H1 (cell line): ENCODE measurements at places on chromosomes 5 and 9. TPM values are rescaled to one million over a fixed set of nuclear protein-coding genes. Genes with fewer than 3 reads are reported as not detected.

The TRPM3 gene
- total RNA-seq, result 9.7 and 10.9 TPM in 2 replicates

GRCh38 chr9:126504086-126504976, 109.4 kb upstream of the LMX1B start:
- DNase-seq, result no peak

GRCh38 chr5:112915831-112916230, 6.2 kb downstream of the REEP5 start:
- DNase-seq, result no peak

DNA sequence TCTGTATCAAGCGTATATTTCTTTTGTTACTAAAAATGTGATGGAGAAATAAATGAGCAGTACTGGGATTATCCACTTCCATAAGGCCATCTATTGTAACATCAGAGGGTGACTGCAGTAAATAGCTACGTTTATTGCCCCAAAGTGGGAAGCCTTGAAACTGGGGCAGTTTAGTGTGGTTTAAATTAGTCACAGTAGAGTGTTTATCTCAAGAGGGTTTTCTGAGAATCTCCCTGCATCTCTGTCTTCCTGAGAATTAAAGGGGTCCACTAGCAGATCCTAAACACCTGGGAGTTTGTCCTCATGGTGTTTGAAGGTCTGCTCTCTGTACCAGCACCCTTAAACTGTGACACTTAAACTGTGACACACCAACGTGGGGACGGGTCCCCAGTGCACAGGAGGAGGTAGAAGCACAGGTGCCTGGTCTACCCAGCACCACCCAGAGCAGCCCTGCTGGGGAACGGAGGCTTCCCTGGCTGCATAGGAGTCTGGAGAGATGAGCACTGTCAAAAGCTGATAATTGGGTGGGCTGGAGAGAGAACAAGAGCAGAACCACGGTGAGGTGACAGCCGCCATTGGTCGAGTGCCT, 25.2 kb downstream of the PRRC2B start:
- no peak for DNase-seq

DNA sequence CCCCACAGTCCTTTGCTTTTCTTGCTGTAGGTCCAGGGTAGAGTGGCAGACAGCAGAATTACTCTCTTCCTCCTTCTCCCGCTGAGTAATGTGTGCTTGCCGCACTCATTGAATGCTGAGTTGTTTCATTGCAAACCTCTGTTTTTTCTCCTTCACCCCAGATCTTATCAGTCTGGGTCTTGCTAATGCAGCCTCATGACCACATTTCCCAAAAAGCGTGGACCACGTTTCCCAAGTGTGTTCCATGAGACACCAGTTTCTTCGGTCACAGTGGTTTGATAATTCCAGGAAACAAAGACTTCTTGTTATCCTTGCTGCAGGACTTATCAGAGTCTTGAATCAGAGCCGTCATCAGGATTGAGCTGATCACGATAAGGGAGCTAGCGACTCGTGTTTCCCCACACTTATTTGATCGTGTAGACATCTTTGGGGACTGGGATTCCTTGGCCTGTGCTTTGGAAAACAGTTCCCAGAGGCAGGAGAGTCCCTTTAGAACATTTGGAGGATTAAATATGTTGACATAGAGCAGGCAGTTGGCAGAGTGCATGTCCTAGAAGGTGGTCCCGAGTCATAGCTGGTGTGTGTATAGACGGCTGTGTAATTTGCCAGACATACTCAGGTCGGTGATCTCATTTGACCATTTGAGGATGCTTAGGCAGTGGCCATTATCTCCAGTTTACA, 4.4 kb downstream of the LRRC8A start:
- no peak for DNase-seq

DNA sequence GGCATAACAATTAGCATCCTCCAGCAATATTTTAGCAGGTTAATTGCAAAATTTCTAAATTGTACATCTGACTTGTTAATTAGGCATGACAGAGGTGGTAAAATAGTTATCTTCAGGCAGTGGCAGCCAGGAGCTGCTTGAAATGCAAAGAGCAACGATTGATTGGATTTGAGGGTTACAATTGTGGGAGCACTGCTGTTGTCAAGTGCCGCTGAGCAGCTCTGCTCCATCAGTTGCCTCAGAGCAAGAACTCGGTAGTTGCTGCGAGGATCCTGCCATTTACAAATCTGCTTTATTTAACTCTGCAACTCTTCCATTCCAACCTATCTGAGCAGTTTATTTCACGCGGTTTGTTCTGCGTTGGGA, 12.6 kb downstream of the PBX3 start:
- no peak for DNase-seq

GRCh38 chr5:150009671-150010387, 9.3 kb downstream of the HMGXB3 start:
- DNase-seq, result no peak

DNA sequence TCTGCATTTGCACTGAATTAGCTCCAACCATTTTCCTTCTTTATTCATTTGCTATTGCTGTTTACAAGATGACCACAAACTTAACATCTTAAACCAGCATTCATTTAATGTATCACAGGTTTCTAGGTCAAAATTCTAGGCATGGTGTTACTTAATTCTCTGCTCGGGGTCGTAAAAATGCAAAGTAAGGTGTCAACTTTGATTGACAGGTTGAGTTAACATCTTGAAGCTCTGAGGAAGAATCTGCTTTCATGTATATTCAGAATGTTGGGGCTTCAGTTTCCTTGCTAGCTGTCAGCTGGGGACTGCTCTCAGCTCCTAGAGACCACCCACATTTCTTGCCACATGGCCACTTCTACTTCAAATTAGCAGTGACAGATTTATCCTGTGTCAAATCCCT, 348.7 kb upstream of the GRIN3A start:
- DNase-seq, result no peak

DNA sequence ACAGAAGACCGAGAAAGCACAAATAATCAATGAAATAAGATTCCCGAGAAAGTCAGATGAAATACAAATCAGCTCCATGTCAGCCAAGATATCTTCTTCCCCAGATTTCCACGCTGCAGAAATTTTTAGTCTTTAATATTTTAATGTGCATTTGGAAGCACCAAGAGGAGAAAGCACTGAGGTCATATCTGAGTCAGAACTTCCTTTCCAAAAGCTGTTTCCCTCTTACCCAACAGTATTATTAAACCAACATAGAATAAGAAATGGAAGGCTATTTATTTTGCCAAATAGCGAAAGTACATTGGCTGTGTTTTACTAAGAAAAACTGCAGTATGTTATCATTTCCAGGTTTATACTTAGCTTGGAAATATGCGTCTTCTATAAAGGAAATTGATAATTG, 772.1 kb upstream of the CDH9 start:
- DNase-seq, result no peak

- DNase-seq, result no peak
Observed at GRCh38 chr5:63128018-63128417, 549.4 kb downstream of the LRRC70 start.
